Globus pallidus (tissue), 1 donor: ENCODE measurements at places on chromosomes 7 and 10.

DNA sequence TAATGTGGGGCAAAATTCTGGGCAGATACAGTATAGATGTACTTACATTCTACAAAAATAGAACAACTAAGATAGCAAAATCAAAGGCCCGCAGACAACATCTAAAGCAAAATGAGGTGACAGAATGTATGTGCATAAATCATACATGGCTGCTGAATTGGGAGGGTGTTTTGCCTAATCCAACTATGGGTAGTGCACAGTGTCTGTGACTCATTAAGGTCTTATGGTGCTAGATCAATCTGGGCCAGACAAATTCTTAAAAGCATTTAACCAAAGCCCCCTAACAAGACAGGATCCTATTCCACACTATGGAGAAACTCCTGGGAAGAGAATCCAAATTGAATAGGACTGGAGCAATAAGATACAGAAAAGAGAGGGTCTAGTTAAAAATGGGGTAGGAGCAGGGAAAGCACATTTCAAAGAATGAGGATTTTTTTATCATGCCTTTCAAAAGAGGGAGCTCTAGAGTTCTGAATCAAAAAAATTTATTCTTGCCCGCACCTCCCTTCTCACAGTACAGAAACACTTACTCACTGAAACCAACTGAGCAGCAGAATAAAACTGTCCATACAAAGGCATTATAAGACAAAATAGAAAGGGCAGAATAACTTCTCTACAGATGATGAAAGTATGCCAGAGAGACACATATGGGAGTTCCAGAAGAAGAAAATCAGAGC is 181.3 kb downstream of the RNLS start:
- no peak for DNase-seq

DNA sequence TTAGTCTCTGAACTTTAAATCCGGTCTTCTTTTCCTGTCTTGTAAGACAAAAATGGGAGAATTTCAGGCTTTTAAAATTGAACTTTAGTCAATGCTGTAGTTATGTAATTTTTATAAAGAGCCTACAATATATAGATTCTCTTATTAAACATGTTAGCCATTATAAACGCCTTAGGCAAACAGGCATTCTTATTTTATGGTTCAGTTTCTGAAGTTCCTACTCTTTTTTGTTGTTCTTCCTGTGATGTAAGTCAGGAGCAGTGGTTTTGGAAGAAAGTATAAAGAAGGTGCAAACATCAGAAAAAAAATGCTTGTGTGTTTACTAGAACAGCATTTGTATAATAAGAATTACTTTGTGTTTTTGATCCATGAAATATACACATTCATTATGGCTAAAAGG is 41.6 kb downstream of the BICC1 start:
- no peak for DNase-seq

GRCh38 chr7:128922496-128923410 is 12.2 kb upstream of the KCP start:
- no peak for DNase-seq

DNA sequence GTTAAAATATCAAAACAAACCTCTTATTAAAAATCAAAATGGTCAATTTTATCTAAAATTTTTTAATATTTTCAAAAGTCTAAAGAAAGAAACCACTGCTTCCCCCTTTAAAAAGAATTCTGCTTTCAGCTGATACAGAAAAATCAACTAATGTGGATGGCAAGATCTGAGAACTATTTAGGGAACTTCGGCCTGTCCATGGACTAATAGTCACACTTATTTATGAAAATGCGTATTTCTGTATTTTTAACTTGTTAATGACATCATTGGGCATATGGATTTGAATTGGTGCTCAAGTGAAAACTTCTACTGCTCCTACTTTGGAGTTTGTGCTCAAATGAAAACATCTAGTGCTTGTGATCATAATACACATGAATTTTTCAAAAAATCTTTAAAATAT is 31.9 kb downstream of the RNLS start:
- DNase-seq: no peak

DNA sequence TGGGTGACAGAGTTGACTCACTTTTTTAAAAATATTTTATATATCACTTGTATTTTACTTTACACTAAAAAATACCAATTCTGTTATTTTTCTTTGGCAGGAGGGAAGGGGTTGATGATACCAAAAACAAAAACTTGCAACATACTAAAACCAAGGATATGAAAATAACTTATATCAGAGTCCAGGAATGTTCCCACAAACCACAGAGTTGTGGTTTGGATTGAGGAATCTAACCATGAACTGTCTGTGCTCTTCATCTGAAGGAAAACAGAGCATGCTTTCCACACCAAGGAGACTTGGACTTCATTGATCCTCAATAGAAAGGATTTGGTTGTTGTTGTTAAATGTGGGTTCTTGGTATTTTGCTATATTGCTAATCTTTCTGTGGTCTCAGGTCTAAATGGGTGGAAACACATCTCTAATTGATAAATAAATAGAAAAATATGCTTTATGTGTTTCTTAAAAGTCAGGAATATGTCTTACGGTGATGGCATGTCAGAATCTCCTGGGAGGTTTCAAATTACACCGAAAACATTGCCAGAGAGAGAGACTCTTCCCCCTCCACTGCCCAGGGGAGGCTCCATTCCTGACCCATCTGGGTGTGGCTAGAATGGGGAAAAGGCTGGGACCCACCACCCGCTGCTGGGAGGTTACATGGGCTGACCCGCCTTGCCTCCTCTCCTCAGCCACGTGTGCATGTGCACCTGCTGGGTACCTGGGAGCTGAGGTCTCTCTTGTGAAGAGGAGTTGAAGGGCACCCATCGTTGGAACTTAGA is 46.9 kb upstream of the STK17A start:
- DNase-seq: no peak

- no peak for DNase-seq
Measured at GRCh38 chr7:42045961-42046360, 191.0 kb downstream of the GLI3 start.

GRCh38 chr10:24277771-24278170 is 68.8 kb downstream of the KIAA1217 start:
- DNase-seq: no peak

DNA sequence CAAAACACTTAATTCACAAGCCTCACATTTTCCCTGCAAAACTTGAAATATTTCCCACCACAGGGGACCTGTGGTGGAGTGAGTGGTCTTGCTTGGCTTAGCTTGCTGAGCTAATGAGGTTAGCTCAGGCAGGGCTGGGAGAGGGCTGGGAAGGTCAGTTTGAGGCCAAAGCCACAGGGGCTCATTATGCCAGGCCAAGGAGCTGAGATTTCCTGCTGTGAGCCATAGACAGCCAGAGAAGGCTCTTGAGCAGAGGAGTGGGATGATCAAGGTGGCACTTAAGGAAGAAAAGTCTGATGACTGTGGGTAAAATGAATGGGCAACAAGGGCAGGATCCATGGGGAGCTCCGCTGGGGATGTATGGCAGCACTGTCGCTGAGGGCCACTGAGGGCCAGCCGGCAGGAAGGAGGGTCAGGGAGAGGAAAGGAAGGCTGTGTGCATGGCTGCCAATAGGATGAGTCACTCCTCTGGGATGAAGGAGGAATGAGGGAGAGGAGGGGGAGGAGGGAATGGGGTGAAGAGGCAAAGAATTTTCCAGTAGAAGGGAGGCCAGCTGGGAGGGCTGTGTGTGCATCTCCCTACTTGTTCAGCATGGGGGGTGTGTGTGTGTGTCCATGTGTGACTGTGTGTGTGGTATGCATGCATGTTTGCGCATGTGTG is 18.7 kb upstream of the ZNF488 start:
- no peak for DNase-seq

GRCh38 chr10:22992075-22992474 is 64.2 kb downstream of the ARMC3 start:
- DNase-seq: no peak

DNA sequence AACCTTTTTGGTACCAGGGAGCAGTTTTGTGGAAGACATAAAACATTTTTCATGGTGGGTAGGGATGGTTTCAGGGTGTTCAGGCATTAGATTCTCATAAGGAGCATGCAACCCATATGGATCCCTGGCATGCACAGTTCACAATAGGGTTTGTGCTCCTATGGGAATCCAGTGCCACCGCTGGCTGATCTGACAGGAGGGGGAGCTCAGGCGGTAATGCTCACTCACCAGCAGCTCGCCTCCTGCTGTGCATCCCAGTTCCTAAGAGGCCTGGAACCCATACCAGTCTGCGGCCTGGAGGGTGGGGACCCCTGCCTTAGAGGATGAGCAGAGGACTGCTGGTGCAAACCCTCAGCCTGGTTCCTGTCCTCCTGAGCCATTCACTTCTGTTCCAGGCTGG is 561.7 kb downstream of the SDK1 start:
- DNase-seq: no peak

DNA sequence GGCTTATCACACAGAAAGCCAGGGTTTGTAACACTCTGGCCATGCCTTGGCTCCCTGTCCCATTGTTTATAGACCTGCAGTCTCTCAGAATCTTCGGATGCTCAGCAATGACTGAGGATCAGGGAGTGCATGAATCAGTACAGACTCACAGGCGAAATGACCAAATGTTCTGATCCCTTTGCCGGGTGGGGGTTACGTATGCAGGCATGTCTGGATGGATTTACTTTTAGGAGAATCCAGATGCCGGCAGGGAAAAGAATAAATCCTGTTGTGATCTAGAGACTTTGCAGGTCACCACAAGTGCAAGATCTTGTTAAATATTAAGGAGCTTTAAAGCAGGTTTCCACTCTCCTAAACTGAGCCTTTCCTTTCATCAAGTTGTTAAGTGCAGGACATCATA is 149.5 kb downstream of the SFMBT2 start:
- no peak for DNase-seq
